Right renal pelvis (tissue), 4 donors: ENCODE measurements at places on chromosomes 7 and 10.
A peak's percentile ranks its signal among the peaks of the same experiment; 100 is the strongest.

DNA sequence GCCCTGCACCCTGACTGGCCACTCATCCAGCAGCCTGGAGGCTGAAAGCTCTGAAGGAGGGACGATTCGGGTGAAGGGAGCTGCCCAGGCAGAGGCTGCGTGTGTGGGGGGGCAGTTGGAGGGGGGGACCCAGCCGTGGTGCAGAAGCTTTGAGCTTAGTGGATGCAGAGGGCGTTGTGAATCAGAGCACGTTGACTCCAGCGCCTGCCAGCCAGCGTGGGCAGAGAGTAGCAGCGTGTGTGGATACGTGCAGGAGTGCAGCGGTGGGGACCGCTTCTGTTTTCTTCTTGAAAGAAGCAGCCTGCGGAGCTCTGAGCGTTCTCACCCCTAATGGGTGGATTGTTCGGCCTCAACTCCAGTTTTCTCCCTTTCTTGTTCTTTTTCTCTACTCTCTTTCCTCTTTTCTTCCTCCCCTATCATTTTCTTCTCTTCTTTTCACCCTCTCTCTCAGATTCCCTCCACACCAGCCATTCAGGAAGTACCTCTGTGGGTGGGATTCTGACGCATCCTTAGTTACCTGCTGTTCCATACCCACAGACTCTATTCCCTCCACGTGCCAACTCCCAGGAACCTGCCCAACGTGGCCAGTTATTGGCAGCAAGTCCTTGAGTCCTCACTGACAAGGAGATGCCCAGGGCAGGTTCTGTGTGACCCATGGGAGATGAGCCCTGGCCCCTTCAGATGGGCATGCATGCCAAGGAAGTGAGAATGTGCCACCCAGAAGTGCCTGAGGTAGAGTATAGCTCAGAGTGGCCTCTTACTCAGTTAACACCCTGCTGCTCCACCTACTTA lies 47.4 kb downstream of the SORCS3 start:
- no peak for DNase-seq

DNA sequence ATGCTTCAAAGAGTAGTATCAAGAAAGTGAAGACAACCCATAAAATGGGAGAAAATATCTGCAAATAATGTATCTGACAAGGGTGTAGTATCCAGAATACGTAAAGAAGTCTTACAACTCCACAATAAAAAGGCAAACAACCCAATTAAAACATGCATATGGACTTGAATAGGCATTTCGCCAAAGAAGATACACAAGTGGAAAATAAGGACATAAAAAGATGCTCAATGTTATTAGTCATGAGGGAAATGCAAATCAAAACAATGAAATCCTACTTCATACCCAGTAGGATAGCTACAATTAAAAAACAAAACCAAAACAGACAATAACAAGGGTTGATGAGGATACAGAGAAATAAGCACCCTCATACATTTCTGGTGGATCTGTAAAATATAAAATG lies 79.2 kb downstream of the NUDCD3 start:
- DNase-seq: no peak

GRCh38 chr10:49568235-49568634 lies 29.3 kb upstream of the ERCC6 start:
- DNase-seq: no peak

DNA sequence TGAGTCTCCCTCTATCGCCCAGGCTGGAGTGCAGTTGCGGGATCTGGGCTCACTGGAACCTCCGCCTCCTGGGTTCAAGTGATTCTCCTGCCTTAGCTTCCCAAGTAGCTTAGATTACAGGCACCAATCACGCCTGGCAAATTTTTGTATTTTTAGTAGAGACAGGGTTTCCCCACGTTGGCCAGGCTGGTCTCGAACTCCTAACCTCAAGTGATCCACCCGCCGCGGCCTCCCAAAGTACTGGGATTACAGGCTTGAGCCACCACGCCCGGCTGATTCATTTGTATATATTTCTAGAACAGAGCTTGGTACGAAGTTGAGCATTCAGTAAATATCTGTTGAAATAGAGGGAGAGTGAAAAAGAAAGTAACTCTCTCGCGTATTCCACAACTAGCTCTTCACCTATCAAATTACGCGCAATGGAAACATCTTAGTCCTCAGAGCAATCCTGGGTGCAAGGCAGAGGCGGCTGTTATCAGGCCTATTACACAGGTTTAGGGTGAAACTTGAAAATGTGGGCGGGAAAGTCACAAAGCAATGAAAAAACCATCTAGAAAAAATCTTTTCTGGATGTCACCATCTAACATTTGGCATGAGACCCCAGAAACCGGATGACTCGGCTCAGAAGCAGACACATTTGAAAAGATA lies 707 bp upstream of the GHITM start:
- peak; percentile 26 for DNase-seq

- DNase-seq: peak; percentile 23
Measured at GRCh38 chr10:6089334-6090219, 743 bp downstream of the RBM17 start.

- DNase-seq: no peak
Measured at GRCh38 chr10:34139559-34139958, 675.5 kb downstream of the PARD3 start.

- DNase-seq: no peak
Measured at GRCh38 chr7:2735744-2736143, 47.7 kb downstream of the AMZ1 start.

DNA sequence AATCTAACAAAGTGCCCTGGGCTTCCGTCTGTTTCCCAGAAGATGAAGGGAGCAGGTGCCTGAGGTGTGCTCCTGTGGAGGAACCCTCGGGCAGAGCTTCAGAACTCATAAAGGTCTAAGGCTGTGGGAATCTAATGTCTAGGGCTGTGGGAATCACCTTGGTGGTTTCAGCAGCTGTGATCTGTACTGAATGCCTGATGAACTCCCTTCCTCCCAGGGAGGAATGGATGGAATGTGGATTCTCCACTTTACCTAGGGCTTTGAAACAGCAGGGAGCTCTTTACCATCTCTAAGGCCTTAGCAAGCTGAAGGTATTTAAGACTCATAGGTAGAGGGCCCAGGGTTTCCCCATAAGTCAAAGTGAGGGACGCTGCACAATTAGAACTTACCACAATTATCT lies 36.0 kb upstream of the SEMA3E start:
- no peak for DNase-seq

DNA sequence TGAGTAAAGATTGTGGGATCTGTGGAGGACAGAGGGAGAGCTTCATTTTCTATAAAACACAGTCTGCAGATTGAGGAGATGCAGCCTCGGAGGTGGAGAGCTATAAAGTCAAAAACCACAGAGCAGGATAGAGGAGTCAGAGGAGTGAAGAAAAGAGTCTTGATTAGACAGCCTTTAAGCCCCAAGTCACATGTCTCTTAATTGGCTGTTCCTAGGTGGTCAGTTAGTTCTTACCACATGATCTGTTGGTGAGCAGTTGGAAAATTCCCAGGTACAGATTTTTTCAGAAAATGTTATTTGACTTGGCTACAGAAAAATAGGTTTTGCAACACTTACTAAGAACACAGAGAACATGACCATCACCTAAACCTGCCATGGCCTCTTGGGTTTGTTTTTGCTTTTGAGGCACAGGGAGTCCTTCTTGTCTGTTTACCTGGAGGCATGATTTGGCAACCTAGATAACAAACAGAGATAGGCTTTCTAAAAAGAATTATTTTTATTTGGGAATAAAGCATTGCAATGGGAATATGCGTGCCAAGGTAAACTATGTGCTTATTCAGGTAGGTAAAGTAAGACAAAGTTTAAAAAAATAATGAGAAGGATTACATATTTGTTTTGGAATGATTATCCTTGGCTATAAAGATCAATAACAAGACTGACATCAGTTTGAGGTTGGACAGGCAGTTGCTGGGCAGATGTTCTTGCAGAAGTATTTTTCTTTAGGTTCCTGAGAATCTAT lies 604 bp upstream of the CYP3A43 start:
- no peak for DNase-seq

- peak; percentile 67 for DNase-seq
Measured at GRCh38 chr7:45920502-45921380, at the start of gene IGFBP3. Gene IGFBP3, minus strand, starts transcription at chr7:45921272. Its CDS starts 132 bp downstream, at chr7:45921140.

GRCh38 chr7:41045556-41046123 lies 657.2 kb downstream of the INHBA start:
- no peak for DNase-seq

DNA sequence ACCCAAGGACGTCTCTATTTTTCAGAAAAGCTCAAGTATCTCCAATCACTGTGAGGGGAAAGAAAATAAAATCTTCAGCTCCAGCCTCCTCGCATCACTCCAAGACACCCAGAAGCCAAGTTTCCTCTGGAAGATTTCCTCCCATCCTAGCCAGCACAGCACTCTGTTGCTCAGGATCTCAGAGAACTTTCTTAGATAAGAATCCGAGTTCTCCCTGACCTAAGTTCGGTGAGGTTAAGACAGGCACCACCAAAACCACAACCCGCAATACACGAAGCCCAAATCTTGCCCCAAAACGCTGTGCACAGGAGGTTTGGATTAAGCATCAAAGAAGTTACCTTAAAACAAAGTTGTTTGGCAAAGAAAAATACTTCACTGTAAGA lies 4.2 kb downstream of the FAM53B start:
- no peak for DNase-seq

DNA sequence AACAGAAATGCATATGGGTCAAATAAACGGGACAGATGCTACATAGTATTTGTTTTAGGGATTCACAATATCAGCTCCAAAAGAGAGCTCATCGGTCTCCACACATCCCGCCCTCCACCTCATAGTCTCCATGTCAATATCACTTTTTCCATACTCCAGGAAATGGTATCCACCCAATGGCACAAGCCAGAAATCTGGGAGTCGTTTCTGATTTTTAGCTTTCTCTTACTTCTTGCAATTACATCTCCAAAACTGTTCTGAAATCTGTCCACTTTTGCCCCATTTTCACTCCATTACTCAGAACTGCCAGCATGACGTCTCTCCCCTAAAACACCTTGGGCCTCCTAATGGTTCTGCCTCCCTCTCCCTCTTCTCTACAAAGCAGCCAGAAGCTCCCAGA lies 47.4 kb upstream of the EZH2 start:
- DNase-seq: no peak

DNA sequence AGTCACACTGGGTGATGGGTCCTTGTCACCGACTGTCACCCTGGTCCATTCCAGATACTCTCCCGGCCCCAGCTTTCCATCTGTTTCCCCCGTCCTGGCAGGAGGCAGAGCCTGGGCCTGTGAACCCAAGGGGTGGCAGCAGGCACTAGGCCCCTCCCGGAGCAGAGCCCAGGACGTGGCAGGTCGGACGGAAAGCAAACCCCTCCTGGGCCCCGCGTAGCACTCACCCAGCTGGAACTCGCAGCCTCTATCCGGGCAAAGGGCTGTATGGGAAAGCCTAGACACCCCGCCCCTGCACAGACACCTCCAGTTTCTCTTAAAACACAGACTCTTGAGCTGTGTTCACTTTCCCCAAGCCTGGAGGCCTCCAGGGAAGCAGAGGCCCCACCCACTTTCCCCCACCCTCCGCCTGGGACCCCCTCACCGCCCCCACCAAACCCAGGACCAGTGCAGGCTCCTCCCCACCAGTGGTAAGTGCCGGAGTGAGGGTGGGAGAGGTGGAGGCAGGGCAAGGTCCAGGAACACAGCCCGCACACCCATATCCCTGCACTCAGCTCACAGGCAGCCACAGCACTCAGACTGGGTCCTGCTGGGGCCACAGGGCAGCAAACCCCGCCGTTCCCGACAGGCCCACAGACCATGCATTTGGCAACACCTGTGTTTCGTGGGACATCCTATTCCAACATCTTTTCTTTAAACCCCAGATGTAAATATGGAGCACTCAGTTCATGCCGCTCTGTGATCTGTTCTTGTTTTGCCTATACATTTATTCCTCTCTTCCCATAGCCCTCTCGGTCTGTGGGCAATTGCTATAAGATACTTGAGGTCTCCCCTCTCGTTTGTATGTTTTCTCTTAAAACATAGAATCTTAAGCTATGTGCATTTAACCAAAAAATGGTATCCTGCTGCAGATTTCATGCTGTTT lies 98.2 kb upstream of the PDGFA start:
- DNase-seq: no peak

- no peak for DNase-seq
Measured at GRCh38 chr7:102255501-102255900, 31.2 kb upstream of the SH2B2 start.

DNA sequence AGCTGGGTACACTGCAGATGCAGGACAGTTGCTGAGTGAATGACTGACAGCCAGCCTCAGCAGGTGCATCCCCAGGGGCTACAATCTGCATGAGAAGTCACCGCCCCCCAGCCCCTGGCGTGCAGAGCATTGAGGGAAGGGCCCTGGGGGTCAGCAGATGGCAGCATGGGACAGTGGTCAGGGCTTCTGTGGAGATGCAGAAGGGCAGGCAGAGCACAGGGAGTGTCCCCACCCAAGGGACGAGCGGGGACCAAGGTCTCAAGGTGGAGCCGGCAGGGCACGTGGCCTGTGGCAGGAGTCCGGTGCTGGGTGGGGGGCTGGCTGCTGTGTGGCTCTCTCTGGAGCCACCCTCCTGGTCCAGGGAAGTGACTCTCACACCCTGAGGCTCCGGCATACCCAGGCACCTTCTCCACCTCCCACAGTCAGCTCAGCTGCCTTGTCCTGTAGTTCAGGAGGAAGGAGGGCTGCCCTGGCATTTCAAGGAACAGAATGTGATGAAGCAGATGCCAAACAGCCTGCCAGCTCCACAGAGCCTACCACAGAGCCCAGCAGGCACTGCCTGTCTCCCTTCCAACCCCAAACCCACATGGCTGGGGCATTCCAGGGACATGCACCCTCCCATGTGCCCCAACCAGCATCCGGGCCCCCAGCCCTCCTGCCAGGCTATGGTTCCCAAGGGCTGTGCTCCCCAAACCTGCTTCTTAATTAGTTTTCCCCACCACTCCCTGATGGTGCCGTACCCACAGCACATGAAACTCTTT lies 114.5 kb downstream of the TMEM130 start:
- no peak for DNase-seq

DNA sequence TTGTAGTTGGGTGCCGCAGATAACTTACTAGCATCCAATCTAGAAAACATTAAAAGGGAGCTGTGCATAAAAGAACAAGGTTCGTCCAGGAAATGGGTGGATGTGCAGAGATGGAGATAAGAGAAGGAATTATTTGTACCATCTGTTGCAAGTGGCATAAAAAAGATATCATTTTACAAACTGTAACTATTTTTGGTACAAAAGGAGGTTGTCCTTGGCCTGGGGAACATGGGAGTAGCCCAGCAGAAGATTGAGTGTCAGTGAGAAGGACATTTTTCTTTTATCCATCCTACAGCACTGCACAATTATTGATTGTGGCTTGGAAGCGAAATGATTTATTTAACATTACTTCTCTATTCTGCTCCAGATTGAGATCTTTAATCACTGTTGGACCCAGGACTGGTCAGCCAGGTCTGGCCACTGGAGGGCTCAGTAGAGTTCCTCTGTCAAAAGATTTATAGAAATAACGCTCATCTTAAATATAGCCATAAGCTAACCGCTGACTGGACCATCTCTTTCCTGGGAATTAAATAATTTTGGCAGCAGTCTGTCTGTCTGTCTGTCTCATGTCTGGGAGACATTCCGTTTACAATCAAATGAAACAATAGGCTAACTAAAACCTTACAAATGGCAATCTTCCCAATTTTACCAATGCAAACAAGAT lies 254.1 kb downstream of the KIAA1217 start:
- DNase-seq: no peak

- no peak for DNase-seq
Measured at GRCh38 chr7:86933295-86933845, 126.1 kb downstream of the ELAPOR2 start.
